ENCODE measurements at places on chromosomes 4 and X.

- DNase-seq: no peak
These were observed 44.1 kb downstream of the TIGD4 start for GRCh38 chr4:152735396-152735859.

- no peak for DNase-seq
These were observed 197.0 kb downstream of the FAT4 start for GRCh38 chr4:125511715-125512114.

DNA sequence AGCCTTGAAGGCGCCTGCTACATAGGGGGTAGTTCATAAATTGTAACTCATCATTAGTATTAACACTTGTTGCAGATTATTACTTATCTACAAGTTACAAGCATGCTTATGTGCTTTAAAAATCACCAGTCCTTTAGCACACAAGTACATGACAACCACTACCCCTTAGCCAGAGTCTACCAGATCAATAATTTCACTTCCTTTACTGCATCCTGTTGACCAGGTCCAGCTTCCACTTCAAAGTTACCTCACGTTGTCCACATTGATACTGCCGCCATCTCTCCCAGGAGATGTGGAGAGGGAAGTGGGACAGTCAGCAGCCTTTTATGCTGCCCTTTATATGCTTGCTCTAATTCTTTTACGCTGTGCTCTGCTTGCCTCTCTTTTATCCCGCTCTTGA is 231.3 kb upstream of the CXXC4 start:
- no peak for DNase-seq

DNA sequence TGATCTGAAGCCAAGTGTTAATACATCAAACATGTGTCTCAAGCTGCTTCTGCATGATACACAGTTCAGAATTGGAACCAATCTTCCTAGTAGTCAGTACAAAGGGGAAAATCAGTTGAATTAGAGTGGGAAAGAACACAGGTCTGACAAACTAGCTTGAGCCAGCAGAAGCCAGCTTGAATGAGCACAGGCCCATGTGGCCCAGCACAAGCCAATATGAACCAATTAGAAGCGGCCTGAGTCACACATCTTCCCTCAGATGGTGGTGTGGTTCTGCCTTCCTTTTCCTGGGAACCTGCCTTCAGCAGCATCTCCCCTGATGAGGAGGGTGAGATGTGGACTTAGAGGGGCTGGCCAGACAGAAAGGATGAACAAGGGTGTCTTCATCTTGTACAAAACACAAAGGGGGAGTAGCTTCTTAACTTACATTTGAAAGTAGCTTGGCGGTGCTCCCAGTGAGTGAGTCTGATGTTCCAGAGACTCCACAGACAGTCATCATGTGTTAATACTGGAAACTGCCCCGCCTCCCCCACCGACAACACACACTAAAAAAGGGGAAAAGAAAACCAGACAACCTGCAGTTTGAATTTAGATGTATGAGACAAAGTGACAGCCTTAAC is 72.0 kb downstream of the FRMPD4 start:
- DNase-seq: no peak

GRCh38 chr4:26806331-26806730 is 54.3 kb upstream of the STIM2 start:
- no peak for DNase-seq

GRCh38 chr4:110540982-110541451 is 65.1 kb downstream of the ENPEP start:
- DNase-seq: no peak

DNA sequence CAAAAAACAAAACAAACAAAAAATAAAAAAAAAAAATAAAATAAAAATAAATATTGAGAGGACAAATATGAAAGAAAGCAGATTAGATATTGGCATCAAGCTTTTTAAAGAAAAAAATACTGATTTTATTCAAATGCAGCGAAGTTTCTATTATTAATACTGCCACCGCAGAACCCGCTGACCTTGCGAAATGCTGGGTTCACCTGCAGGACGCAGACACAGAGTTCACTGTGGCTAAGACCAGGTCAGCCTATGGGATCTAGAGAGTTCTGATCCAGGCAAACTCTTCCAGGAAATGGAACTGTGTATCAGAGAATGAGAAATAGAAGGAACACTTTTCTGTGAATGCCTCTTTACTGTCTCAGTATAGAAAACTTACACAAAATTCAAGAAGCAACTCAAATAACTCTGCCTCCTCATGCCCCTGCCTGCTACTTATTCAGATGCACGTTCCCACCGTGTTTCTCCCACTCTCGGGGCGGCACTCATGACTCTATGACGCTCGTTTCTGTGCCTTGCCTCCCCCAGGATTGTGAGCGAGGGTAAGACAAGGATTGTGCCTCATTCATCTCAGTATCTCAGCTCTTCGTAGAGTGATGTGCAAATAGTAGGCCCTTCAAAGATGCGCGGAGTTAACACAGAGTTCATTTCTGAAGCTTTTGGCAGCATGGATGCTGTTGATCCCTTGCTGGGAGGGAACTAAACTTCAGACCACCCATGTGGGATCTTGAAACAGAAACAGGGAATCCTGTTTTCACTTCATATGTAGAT is 44.1 kb upstream of the TLR3 start:
- no peak for DNase-seq

GRCh38 chrX:77426811-77427210 is 20.4 kb upstream of the FGF16 start:
- no peak for DNase-seq

- DNase-seq: no peak
These were observed 206.0 kb upstream of the ARHGAP24 start for GRCh38 chr4:85268961-85269360.

DNA sequence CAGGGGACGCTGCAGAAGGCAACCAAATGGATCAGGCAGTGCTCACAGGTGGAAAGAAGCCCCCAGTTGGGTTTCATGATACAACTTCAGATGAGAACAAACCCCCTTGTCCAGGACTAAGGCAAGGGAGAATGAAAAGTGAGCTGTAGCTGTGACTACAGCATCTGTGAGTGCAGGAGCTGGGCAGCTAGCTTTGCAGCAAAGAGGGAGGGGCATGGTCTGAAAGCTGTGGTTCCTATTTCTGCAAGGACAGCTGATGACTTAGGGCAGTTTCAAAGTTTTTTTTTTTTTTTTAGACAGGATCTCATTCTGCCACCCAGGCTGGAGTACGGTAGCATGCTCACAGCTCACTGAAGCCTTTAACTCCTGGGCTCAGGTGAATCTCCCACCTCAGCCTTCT is 1317.4 kb upstream of the DIAPH2 start:
- no peak for DNase-seq

DNA sequence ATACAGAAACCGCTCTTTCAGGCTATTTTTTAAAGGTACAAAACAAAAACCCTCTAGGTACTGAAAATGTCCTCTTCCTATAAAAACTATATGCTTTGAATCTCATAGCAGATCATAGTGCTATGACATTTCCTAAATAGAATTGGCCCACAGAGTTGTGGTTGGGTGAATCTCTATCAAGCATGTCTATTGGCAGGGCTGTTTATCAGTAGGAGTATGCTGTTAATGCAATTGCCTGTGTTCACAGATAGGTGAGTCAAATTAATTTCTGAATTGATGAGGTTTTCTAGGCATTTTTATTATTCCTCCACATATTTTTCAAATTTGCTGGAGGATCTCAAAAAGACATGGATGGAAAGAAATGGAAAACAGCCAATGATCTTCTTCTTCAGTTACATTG is 73.9 kb downstream of the QRFPR start:
- no peak for DNase-seq

DNA sequence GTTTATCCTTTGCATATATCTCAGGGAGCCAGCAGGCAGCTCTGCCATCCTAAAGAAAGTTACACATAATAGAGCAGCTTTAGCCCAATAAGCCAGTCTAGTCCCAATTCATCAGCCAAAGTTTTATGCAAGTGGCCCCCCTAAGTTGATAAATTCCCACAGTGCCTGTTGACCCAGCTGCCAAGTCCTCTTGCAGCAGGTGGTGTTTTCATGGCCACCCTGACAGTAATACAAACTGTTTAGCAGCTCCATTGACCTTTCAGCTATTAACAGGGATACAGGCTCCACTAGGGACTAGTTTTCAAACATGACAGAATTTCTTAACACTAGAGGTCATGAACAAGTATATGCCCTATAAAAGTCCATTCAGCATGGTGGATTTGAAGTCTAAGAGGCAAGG is 77.5 kb downstream of the HHIP start:
- no peak for DNase-seq

DNA sequence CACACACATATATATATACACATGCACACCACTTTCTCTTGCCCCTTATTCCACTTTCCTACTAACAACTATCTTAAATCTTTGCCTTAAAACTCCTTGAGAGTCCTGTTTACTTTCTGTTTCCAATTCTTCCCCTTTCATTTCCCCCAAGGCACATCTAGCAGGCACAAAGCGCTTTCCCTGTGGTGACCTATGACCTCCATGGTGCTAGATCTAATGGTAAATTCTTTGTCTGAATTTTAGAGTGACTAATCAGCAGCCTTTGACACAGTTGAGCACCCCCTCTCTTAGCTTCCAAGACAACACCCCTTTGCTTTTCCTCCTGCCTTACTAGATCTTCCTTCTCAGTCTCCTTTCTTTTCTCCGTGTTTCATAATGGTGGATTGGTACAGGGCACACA is 236.4 kb upstream of the TTC29 start:
- DNase-seq: no peak

DNA sequence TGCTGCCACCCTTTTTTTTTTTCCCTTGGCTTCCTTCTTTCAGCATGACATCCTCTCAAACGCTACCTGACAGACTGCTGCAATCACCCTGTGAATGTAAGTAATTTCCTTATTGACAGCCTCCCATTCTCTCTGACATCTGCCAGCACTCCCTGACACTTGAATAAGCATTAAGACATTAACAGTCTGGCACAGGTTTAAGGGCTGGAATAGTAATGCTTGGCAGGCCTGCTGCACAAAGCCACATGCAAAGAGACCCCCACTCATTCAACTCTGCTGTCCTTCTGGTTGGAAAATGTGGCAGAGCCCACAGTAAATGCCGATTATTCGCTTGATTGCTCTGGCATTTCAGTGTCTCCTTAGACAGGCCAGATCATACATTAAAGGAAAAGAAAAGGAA is 28.1 kb upstream of the RASGEF1B start:
- DNase-seq: no peak

- DNase-seq: no peak
These were observed 45.9 kb upstream of the MTMR1 start for GRCh38 chrX:150647331-150647730.

DNA sequence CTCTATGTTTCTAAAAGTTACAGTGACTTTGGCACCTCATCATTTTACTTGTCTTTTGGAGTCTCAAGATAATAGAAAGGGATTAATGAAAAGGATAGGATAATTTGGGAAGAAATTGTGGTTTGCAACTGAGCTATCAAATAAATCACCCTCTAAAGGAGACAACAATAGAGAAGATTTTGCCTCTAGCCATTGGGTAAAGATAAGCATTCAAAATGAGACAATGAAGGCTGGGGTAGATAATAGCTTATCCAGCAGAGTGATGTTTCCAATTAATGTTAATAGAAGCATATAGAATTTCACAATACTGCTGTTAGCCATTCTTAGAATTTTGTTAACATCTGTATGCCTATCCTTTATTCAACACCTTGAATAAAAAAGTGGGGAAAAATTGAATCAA is 1177.6 kb downstream of the ADGRL3 start:
- no peak for DNase-seq

DNA sequence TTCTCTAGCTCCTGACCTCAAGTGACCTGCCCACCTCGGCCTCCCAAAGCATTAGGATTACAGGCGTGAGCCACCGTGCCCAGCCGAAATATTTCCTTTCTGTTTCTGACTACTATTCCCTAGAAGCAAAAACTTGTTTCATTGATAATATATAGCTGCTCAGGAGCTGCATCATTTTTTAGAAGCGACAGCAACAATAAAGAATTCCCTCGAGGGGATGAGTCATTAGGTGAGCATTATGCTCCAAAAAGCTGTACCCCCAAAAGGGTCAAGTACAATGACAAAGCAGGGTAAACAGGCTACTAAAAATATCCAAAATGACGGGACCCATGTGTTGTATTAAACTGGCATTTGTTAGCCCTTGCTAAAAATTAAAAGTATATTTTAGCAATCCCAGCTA is 67.0 kb downstream of the RBM47 start:
- no peak for DNase-seq

DNA sequence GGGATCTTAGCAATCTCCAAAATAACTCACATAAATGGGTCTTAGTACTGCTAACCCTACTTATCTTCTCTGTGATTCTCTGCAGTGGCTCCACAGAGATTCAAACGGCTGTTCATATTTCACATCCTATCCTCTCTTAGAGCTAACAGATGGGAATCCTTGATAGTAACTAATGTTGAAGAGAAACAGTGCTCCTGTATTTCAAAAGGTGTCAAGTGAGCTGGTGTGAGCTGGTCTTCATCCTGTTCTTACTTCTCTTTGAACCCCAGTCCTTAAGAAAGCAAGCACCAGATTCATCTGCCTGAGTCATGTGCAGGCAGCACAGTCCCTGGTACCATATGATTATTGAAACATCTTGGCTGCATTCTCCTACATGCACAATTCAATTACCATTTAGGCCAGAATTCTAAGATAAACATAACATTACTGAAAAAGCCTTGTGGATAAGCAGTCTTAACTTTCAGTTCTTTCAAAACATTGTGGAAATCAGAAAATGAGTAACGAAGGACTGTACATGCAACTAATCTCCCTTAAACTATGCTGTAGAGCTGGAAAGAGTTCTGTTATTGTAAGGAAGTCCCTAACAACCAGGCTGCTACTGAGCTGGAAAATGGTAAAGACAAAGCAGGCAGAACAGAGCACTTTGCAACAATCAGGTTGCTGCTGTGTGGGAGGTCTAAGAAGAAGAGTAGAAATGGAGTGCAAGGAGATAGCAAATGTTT is 153.1 kb downstream of the NPNT start:
- no peak for DNase-seq

- DNase-seq: no peak
These were observed 62.8 kb downstream of the PPP3CA start for GRCh38 chr4:101284546-101284945.

DNA sequence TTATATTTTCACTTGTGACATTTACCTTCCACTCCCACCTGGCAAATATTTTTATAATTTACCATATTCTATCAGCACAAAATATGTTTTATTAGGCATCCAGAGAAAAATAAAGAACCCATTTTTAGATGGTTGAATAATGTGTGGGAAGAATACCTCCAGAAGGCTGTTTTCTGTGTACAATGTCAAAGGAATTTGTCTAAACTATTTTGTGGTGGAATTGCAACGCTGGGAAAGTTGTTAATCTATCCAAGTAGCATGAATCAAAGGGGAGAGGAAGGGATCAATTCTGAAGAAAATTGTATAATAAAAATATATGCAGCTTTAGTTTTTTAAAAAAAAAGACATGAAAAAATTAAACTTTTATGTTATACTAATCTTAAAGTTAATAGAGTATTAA is 706.5 kb downstream of the FSTL5 start:
- DNase-seq: no peak

- DNase-seq: no peak
These were observed 38.2 kb upstream of the UXT start for GRCh38 chrX:47697181-47697580.

GRCh38 chrX:104318330-104319009 is 63.7 kb upstream of the ESX1 start:
- DNase-seq: no peak

- no peak for DNase-seq
These were observed 71.5 kb upstream of the MSANTD1 start for GRCh38 chr4:3177426-3177825.

GRCh38 chr4:121219227-121219626 is 55.1 kb upstream of the TNIP3 start:
- no peak for DNase-seq

GRCh38 chr4:86633854-86634253 is 39.7 kb downstream of the PTPN13 start:
- DNase-seq: no peak
